ENCODE measurements at places on chromosomes 7 and 10. TPM values are rescaled to one million over a fixed set of nuclear protein-coding genes. Genes with fewer than 3 reads are reported as not detected.

DNA sequence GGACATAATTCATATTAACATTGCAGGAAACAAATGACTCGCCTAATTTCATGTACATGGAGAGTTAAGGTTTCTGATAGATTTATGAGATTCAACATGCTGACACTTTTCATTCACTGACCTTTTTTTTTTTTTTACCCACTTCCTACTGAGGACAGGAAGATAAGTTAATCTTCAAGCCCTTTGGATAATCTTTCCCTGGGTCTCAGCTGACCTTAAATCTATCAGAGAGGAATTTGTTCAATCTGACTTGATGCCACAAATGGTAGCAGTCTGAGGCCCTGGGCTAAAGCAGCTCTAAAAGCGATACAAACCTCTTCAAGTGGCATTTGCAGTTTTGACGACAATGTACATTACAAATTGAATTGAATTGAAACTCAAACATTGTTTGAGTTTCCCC lies 493.3 kb upstream of the SORCS1 start:
- no peak for DNase-seq

GRCh38 chr10:11243425-11244222 lies 226.0 kb downstream of the CELF2 start:
- DNase-seq: no peak

GCK gene
- total RNA-seq: 0.27 TPM

DNA sequence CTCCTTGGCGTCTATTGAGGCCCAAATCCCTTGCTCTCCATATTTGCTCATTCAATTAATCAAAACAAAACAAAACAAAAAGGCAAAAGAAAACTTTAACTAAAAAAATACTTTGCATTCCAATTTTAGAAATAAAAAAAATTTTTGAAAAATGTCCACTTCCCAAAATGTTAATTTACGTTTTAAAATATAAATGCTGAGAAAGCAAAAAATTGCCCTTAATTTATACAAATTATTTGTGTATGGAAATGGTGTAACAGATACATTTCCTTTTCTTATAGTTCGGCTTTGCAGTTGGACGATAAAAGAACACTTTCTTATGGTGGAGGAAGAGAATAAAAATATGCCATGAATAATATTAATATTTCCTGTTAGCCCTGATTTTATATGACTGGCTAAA lies 652.8 kb upstream of the PFKP start:
- DNase-seq: no peak

CXCL12 gene
- total RNA-seq: under 0.01 TPM

EZH2 gene
- 8.3 TPM for total RNA-seq

NKX1-2 gene
- not detected for total RNA-seq

GRCh38 chr7:117600911-117601310 lies 121.1 kb downstream of the CFTR start:
- no peak for DNase-seq

DNA sequence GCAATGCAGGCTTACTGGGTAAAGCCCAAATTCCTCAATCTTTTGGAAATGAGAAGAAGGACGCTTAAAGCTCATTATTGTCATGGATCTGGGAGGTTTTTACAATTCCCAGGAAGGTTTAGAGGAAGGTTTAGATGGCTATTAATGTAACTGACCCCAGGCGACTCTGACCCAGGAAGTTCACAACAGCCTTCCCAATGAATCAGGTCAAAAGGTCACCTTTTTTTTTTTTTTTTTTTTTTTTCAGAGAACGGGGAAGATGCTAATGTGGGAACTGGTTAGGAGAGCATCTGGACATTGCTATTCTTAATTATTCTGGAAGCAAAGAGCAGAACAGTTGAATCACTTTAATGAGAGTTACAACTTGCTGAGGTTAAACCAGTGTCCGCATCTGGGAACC lies 149.9 kb upstream of the ITGB1 start:
- DNase-seq: no peak

DNA sequence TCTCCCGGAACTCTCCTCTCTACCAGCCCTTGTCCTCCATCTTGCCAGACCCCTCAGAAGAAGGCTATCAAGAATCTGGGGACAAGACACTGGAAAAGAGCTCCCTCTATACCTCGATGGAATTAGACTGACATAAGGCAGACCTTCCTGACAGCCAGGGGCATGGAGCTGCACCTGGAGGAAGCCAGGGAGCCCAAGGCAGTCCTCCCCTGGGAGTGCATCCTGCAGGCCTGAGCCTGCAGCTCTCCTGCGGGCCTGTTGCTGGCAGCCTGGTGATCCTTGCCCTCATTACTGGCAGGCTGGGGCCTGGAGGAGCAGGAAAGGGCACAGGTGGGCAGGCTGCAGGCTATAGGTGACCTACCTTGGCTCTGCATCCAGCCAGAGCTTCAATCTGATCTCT lies 323.4 kb downstream of the GRID1 start:
- DNase-seq: no peak

KIAA1549 gene
- total RNA-seq: 5.1 TPM

ECHDC3 gene
- total RNA-seq: 11.8 TPM

TUBAL3 gene
- 1.3 TPM for total RNA-seq

CFAP43 gene
- 0.54 TPM for total RNA-seq

GRCh38 chr7:157423348-157423747 lies 86.5 kb downstream of the DNAJB6 start:
- no peak for DNase-seq

DNA sequence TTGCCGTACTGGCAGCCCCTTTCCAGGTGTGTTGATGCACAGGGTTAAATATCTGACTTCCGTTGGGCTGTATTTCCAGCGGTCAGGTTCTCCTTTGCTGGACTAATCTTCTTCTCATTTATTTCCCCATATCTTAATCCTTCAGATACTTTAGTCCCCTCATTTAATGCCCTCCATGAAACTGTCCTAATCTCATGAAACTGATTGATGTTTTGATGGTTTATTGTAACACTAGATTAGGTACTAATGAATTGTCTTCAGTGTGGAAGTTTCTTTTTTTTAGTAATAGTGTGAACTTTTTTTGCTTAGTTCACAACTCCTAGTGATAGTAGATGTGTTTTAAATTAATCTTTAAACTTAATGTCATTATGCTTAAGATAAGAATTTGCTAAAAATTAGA lies 6.3 kb downstream of the CUL1 start:
- no peak for DNase-seq

- no peak for DNase-seq
Observed at GRCh38 chr7:19302731-19303130, 157.5 kb upstream of the FERD3L start.

ELMO1 gene
- total RNA-seq: 508 TPM

ENO4 gene
- 0.27 TPM for total RNA-seq

- no peak for DNase-seq
Observed at GRCh38 chr7:146094356-146094755, 22.2 kb upstream of the CNTNAP2 start.

ANK3 gene
- 3.2 TPM for total RNA-seq

DNA sequence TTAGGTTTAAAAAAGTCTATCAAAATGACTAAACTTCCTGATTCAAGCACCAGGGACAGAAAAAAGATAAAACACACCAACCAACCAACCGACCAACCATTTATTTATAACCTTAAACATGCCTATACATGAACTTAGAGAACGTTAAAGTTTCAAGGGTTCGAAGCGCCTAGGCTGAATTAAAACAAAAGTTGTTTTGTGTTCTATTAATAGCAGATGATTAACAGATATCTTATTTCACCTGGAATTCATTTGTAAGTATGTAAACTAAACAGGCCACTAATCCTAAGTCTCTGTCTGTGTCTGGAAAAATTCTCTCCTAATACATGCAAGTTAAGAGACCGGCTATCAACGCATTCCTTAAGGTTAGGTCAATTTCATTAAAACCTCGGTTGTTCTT lies 1.4 kb downstream of the BAIAP2L1 start:
- DNase-seq: no peak

- no peak for DNase-seq
Observed at GRCh38 chr7:36851382-36851781, 127.1 kb upstream of the AOAH start.

DNA sequence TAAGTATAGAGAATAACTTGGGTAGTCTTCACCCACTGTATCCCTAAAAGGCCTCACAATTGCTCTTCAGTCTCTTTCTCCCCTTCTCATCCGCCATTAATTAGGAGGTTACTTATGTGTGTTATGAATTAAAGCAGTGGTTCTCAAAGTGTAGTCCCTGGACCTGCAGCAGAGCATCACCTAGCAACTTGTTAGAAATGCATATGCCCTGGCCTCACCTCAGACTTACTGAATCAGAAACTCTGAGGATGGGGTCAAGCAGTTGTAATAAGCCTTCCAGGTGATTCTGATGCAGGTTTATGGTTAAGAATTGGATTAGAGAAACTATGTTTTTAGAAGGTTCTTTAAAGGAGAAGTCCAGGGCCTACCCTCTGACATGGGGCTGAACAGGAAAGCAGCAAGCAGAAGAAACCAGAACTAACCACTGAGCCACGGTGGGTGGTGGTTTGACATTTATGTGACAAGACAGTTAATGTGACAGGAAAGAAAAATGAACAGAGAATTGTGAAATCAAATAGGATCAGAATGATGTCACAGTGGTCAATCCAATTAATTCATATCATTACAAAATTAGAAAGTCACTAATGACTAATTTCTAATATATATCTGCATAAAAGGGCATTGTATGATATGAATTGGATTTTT lies 37.6 kb downstream of the ENTPD1 start:
- no peak for DNase-seq

AUTS2 gene
- 14.8 TPM for total RNA-seq

GNG11 gene
- total RNA-seq: 1.9 TPM

DNA sequence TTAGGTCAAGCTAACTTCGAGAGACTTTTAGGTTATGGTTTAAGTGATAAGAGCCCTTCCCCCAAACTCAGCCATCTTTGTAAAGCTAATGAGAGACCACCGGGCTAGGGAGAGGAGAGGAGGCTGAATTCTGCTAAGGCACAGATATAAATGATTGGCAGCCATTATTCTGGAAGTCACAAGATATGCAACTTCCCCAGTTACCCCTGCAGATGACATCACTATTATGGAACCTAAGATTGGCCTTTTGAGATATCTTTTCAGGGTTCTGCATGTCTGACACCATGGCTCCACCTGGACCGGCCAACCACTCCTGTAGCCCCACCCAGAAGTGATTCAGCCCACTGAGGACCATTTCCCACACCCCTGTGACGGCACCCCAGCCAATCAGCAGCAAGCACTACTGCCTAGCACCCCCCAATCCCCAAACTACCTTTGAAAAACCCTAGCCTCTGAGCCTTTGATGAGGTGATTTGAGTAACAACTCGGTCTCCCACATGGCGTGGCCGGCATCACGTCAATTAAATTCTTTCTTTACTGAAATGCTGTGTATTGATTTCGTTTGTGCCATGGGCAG lies 14.4 kb downstream of the VIPR2 start:
- no peak for DNase-seq

GRCh38 chr7:111840528-111840927 lies 278.2 kb upstream of the IMMP2L start:
- DNase-seq: no peak

RAMP3 gene
- under 0.01 TPM for total RNA-seq

GRCh38 chr10:7159928-7160327 lies 250.9 kb downstream of the SFMBT2 start:
- no peak for DNase-seq

- DNase-seq: no peak
Observed at GRCh38 chr10:118305730-118306129, 36.4 kb downstream of the FAM204A start.

- no peak for DNase-seq
Observed at GRCh38 chr10:76310588-76311080, 879.2 kb downstream of the LRMDA start.

DNA sequence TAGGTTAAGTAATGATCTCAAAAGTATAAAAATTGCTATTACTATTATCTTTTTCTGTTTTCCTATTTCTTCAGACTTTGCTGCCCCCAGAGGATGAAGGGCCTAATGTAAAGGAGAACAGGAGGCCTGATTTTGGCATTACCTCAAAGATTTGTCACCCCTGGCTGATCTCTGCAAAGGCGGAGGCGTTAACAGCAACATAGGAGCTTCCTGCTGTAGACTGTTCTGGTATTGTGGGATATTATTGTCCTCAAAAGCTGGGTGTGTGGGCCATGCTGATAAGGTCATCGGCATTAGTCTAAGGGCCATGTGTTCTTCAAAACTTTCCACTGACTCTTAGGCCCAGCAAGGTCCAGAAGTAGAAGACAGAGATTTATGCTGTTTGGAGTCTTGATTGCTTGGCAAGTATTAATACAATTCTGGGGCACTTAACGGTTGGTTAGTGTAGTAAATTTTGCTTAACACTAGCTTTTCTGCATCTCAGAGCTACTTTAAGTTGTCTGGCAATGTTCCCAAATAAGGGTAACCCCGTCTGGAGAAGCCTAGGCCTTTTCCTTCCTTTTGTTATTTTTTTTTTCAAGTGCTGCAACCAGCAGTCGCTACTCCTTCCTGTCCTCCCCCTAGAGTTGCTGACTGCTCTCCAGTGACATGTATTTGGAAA lies 14.0 kb upstream of the ENTPD1 start:
- DNase-seq: no peak

DNA sequence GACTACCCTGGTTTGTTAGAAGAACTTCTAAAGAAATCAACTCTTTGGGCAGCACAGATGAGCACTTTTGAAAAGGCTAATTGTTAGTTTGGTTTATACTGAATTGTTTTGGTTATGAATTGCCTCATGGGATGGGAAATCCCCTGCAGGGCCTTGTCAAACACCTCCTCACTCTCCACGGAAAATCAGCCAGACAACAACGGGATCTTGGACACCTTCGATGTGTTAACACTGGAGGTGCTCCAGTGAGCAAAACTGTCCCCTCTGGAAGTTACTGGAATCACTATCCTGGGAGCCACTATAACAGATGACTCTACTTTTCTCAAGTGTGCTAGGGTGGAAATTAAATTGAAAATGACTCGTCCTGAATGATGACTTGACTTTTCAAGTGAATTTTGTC lies 38.7 kb downstream of the CDK6 start:
- no peak for DNase-seq

GRCh38 chr10:5490698-5491464 lies 8.5 kb downstream of the CALML5 start:
- no peak for DNase-seq

WIPF3 gene
- total RNA-seq: under 0.01 TPM

DMBT1 gene
- under 0.01 TPM for total RNA-seq

PFKFB3 gene
- 35.0 TPM for total RNA-seq

- no peak for DNase-seq
Observed at GRCh38 chr10:133050371-133050770, 37.4 kb upstream of the ADGRA1 start.

- DNase-seq: no peak
Observed at GRCh38 chr7:11754123-11754522, 77.9 kb downstream of the THSD7A start.

- no peak for DNase-seq
Observed at GRCh38 chr7:80039251-80039884, 95.3 kb upstream of the GNAI1 start.

GRCh38 chr7:18700147-18700546 lies 204.6 kb downstream of the HDAC9 start:
- no peak for DNase-seq
